ENCODE measurements at places on chromosomes 16 and 17.

- no peak for DNase-seq
Observed at GRCh38 chr17:37187262-37187661, 188.5 kb upstream of the C17orf78 start.

DNA sequence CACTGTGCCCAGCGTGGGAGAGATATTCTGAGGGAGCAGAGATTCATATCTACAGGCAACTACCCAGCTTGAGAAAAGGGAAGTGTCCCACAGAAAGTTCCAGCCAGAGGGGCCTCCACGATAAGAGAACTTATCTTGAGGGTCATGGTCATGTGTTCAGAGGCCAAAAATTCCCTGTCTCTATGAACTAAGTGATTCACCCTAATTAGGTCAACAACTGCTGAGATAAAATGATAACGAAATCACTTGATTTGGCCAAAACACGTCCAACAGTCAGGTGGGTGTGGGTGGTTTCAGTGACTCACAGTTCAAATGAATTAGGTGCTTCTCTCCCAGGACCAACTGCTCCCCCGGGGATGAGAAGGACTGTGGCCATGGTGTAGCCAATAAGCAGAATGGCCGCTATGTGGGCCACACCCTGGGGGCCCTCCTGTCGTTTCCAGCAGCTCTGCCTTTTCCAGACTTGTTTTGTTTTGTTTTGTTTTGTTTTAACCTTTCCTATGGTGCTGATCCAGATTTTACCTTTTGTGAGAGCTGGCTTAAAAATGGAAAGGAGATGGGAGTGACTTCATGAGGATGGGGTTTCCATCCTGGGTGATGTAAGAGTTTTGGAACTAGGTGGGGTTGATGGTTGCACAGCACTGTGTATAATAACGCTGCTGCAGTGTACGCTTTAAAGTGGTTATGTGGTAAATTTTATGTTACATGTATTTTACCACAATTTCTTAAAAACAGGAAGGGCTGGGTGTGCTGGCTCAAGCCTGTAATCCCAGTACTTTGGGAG is 8.7 kb downstream of the DNAI2 start:
- peak; percentile 35 for DNase-seq

DNA sequence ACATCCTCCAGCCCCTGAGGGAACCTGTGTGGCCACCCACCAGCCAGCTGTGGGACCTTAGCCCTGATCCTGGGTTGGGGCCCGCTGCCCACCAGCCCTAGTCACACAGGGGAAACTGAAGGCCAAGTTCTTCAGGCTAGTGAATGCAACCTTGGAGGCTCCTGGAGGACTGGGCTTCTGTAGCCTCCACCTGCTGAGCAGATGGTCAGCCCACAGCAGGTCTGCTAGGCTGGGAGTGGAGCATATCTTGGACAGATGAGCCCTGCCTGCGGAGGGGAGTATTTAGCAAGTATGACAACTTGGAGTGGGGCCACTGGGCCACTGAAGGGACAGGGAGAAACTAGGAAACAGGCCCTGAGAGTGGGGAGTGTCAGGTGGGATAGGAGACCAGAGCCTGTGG is 4.1 kb downstream of the DPEP3 start:
- no peak for DNase-seq

GRCh38 chr16:57642160-57643135 is 14.0 kb downstream of the ADGRG1 start:
- DNase-seq: no peak

DNA sequence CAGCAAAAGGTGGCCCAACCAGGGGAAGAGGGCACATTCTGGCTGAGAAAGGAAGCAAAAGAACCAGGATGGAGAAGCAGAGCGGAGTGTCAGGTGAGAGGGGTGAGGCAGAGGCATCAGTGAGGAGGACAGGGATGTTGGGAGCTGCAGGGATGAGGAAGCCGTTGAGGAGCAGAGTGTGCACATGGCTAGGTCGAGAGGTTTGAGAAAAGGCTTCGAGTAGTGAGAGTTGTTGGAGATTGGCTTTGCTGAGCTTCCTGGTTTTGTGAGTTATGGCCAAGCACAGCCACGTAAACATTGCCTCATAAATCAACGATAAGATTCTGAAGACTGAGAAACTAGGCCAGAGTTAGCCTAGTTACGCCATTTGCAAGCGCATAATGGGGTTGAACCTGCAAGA is 26.9 kb downstream of the DNAH2 start:
- no peak for DNase-seq

GRCh38 chr17:20159406-20160069 is 150.4 kb downstream of the SPECC1 start:
- no peak for DNase-seq

GRCh38 chr16:23755484-23755809 is 621 bp downstream of the CHP2 start:
- DNase-seq: no peak

- no peak for DNase-seq
Observed at GRCh38 chr17:31758646-31759045, 100.4 kb downstream of the COPRS start.

DNA sequence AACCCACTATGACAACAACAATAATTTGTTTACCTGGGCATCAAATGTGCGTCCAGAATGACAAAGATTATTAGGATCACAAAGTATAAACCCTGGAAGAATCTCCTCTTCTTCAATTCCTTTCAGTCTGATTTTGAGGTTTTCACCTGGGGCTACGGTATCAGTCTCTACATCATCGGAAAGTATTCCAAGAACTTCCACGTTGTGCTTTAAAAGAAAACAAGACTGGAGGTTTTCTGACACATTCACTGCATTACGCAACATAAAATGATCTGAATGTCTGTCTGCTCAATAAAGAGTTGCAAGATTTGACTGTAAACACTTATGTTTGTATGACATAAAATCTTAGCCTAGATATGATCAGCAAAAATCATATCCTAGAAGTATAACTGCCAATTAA is 26.0 kb upstream of the RSL1D1 start:
- no peak for DNase-seq

- DNase-seq: no peak
Observed at GRCh38 chr16:78522327-78522726, 422.9 kb downstream of the WWOX start.

DNA sequence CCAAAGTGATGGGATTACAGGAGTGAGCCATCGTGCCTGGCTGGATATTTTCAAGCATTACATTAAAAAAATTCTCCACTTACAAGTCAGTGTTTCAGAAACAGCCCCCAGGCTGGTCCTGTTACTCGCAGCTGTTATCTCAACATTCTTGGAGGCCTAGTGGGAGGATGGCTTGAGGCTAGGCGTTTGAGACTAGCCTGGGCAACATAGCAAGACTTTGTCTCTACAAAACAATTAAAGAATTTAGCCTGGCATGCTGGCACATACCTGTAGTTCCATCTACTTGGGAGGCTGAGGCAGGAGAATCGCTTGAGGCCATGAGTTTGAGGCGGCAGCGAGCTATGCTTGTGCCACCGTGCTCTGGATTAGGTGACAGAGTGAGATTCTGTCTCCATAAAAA is 26.5 kb upstream of the SPNS3 start:
- no peak for DNase-seq

- DNase-seq: no peak
Observed at GRCh38 chr16:59236804-59237458, 502.8 kb upstream of the GOT2 start.

DNA sequence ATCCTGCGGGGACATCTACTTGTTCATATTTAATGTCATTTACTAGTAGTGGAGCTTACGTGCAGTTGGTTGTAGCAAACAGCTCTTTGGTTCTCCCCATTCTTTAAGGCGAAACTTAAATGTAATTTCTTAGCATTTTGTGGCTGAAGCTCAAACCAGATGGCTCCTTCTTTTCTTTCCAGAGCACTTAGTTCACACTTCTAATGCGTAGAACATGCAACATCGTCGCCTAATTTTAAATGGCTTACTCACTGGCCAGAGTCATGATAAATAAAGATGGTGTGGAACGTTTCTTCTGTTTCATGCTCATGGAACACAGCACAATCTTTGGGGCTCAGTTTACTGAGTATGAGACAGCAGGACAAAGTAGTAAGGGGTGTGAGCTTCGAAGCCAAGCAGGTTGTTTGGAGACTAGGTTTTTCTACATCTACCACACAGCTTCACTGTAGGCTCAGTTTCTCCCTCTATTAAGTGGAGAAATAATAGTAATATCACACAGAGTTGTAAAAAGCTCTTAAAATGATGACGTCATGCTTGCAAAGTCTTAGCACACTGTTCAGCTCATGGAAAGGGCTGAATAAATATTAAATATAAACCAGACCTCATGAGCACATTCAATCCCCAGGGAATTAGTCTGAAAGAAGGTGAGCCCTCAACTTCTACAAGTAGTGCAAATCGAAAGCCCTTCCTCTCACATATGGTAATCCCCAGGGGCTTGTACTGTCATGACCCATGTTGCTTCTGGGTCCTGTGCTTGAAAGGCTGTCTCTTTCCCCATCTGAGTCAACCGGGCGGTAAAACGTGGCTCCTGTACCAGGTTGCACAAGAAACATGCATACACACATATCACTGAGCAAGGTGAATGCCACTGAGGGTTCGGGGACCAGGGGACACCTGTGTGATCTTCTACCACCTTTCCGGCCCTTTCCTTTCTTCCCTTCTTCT is 384.3 kb downstream of the CDH13 start:
- DNase-seq: no peak

DNA sequence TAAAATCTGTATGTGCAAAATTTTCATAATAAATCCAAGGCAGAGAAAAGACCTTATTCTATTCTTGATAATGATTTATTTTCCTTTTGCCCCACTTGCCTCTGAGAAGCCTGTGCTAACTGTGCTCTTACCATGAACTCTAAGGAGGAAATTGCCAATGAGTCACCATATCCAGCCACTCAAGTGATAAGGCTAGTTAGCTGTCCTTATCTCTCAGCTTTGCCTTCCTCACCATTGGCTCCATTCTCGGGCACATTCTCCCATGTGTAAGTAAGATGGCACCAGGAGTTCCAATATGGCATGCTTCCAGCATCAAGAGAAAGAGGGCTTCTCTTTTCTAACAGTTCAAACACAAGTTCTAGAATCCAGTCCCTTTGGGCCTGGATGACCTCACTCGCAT is 142.4 kb downstream of the TOX3 start:
- DNase-seq: no peak

DNA sequence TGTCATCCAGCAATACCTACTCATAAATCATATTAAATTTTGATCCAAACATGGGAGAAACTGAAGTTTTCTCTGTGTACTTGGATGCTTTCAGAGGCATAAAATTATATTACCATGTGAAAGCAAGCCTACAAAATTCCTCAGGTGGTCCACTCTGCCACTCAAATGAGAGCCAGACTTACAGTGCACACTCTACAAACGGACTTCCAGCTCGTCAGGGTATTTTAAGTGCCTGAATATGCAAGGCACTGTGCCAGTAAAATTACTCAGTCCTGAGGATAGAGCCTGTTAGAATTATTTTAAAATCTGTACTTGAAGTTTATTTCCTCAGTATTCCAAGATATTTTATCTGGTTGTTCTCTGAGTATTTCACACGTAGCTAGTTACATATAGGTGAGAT is 54.5 kb downstream of the TENT4B start:
- DNase-seq: no peak

DNA sequence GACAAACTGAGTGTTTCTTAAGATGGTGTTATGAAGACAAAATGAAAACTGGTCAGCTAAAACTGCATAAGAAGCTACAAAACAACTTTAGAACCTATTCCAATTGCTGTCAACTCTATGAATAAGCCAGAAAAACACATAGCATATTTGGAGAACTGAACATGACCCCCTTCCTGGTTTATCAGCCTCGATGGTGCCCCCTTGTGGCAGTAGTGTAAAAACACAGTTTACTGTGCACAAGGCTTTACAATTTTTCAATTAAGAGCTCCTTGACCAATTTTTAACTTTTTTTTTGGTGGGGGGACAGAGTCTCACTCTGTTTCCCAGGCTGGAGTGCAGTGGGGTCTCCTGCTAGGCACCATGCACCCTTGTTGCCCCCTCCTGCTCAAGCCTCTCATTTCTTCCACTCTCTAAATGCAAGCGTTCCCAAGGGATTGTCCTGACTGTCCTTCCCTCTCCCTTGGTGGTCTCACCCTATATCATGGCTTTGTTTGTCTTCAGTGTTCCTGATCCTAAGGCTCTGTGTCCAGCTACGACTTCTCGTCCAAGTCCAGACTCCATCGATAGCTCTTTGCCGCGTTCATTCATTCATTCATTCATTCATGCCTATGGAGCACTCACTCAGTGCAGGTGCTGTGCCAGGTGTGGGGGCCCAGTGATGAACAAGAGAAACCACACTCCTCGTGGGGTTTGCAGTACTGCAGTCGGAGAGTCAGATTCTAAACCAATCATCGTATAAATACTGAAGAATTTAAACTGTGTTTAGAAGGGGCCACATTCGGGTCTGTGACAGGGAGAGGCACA is 7.5 kb downstream of the EIF1 start:
- DNase-seq: peak; percentile 71

- DNase-seq: no peak
Observed at GRCh38 chr17:1762233-1762900, 507 bp downstream of the SERPINF1 start.

DNA sequence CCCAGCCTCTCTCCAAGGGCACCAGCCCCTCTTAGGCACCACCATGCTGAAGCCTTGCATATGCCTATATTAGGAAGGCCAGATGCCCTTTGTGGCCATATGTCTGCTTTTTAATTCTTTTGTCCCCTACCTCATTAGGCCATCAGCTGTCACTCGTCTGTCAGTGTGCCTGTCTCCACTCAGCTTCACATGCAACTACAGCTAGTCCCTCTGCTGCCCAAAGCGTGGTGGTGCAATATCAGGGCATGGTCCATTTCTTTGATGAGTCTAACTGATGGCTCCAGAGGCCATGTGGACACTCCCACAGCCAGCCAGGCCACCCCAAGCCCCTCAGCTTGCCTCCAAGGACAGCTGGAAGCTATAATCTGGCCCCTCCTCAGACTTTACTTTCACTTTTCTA is 36.3 kb downstream of the MYO18A start:
- DNase-seq: no peak

DNA sequence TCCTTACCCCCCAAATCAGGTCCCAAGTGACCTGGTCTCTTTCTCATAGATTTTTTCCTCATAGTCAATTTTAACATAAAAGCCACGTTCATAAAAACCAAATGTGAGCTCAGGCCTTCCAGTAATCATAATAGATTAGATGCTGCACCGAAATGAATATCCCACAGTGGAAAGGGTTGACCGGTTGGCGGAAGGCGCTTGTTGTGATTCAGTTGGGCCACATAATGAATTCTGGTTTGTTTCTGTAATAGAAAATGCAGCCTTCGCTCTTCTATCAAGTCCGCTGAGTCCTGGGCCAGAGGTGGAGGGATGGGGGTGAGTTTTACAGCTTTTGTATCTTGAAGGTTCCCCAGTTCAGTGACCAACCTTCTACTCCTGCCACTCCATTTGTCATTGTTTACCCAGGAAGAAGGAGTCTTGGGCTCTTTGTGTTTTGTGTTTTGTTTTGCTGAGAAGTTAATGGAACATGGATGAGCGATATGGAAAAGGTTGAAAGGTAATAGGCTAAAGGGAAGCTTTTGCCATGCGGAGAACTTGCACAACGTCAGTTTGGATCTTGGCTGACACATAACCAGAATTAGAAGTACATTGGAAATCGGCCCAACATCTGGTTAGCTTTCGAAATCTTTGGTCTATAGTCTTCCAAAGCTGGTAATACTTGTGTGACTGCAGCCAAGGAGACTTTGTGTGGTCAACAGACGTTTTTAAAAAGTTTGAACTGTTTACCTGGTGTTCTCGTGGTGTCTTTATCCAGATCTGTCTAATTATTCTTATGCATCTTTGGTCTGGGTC is 89.5 kb downstream of the CLEC16A start:
- no peak for DNase-seq

- no peak for DNase-seq
Observed at GRCh38 chr17:55582897-55583296, 71.6 kb upstream of the SMIM36 start.

GRCh38 chr16:15682105-15682570 is 32.1 kb downstream of the NDE1 start:
- peak; percentile 38 for DNase-seq

Data from activated CD4-positive, alpha-beta T cell treated with anti-CD3 and anti-CD28 coated beads, Interleukin-2, amount 50 U/mL, for 4 hours (primary cell).